Stomach (tissue), 19 donors: ENCODE measurements at places on chromosomes 12 and 14. TPM values are rescaled to one million over a fixed set of nuclear protein-coding genes. Genes with fewer than 3 reads are reported as not detected.

The PLCZ1 gene
- 0.73 TPM for total RNA-seq

- peaks cover 49% of the 10 kb centered on the region for H3K27me3 ChIP-seq
- no peak overlapping the region for H3K4me3 ChIP-seq
- no peak overlapping the region for H3K27ac ChIP-seq
- peak; percentile 91 for DNase-seq
Observed at GRCh38 chr12:4855121-4855924, 54.4 kb upstream of the KCNA1 start.

The B4GALNT3 gene
- total RNA-seq = 63.2 TPM

DNA sequence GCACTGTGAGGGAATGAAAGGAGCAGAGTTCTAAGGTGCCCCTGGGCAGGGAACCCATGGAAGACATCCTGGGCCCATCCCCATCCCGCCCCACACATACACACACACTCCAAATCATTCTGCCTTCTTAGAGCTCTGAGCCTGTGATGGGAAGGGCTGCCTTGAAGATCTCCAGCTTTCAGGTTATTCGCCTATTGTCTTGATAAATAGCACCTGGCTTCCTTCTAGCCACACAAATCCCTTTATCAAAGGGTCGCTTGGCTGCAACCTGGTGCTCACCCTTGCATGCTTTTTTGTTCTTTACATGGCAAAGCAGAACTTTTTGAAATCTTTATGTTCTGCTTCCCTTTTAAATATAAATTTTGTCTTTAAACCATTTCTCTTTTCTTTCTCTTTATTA, 112.2 kb upstream of the TMTC1 start:
- no peaks in the 10 kb centered on the region for H3K27me3 ChIP-seq
- no peaks in the 10 kb centered on the region for H3K36me3 ChIP-seq
- H3K4me1 ChIP-seq = no peaks in the 10 kb centered on the region
- DNase-seq = no peak
- H3K4me3 ChIP-seq = no peak overlapping the region
- no peak overlapping the region for H3K27ac ChIP-seq
